ENCODE measurements at places on chromosomes 7 and 10.

- no peak for DNase-seq
Measured at GRCh38 chr10:59903871-59904270, 2.5 kb downstream of the CCDC6 start.

GRCh38 chr10:96714031-96714590 lies 6.2 kb downstream of the PIK3AP1 start:
- no peak for DNase-seq

GRCh38 chr7:22725585-22725984 lies 1.4 kb upstream of the IL6 start:
- no peak for DNase-seq

DNA sequence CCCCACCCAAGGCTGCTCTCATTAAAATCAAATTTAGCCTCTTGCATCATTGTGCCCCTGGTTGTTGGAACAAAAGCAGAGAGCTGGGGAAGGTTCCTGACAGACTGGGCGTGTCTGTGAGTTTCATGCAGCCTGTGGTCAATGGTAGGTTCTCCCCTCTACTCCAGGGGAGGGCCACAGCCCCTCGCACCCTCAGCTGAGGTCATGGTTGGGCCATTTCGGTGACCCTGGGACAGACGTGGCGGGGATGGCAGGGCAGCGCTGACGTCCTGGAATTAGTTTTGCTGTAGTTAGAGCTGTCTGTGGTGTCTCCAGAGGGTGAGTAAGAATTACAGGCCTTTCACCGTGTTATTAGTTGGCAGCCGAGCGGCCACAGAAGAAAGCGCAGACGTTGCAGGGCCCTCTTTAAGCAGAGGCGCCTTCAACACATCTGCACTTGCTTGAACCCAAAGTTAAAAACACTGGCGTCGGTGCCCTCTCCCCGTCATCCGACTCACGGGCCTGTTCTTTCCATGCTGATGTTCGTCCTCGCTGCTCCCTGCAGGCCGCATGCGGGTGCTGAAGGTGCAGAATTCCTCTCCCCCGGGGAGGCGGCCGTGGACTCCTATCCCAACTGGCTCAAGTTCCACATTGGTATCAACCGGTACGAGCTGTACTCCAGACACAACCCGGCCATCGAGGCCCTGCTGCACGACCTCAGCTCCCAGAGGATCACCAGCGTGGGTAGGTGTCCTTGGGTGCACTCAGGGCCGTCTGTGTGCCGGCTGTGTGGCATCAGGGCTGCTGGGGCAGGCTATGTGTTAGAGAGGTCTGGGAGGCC lies 2.8 kb downstream of the FAM20C start:
- no peak for DNase-seq

- no peak for DNase-seq
Measured at GRCh38 chr10:21746118-21746517, 212.1 kb downstream of the MLLT10 start.

Data from stimulated activated CD8-positive, alpha-beta memory T cell treated with anti-CD3 and anti-CD28 coated beads, Interleukin-2, amount 100 ng/mL, for 48 hours (primary cell).